ENCODE measurements at places on chromosomes 12 and 14. TPM values are rescaled to one million over a fixed set of nuclear protein-coding genes. Genes with fewer than 3 reads are reported as not detected.

TSPAN19 gene
- 13.7 TPM for total RNA-seq

ABCC9 gene
- 33.4 TPM for total RNA-seq

ASPG gene
- total RNA-seq = 4.3 TPM

FOXN4 gene
- total RNA-seq = 0.25 TPM

PRB2 gene
- not detected for total RNA-seq

IL22 gene
- not detected for total RNA-seq

LRRC10 gene
- total RNA-seq = not detected

HOXC10 gene
- not detected for total RNA-seq

NANOG gene
- total RNA-seq = 0.49 TPM

Data from lung (tissue), 17 donors.